GF-D8 (cell line): ENCODE measurements at places on chromosomes 2 and 18.

- no peak for DNase-seq
Observed at GRCh38 chr18:37343542-37343851, 222.1 kb downstream of the CELF4 start.

GRCh38 chr18:68962623-68963022, 164.7 kb downstream of the CCDC102B start:
- DNase-seq: no peak

- no peak for DNase-seq
Observed at GRCh38 chr2:238236571-238236970, 3.3 kb downstream of the HES6 start.

DNA sequence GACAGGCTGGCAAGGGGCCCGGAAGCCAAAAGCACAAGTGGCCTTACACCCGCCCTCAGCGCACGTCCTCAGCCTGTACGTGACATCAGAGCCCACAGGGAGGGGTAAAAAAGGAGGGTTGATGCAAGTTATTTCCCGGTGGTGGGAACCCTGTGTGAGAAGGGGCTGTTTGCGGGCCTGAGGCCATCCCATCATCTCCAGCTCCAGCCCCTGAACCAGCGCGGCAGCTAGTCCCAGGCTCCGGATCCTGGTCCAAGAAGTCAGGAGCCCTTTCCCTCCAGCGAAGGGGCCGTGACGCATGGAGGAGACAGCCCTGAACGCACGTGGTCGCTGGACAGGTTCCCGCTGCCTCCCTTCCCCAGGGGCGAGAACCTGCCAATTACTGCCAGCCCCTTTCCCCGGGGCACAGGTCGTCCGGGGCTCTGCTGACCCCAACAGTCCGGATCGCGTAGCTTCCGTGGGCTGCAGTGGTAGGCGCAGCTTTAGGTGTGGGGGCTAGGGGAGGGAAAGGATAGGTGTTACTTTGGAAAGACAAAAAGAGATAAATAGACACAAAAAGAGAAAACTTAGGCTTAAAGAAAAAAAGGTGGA, 1.3 kb upstream of the LRP2 start:
- no peak for DNase-seq

DNA sequence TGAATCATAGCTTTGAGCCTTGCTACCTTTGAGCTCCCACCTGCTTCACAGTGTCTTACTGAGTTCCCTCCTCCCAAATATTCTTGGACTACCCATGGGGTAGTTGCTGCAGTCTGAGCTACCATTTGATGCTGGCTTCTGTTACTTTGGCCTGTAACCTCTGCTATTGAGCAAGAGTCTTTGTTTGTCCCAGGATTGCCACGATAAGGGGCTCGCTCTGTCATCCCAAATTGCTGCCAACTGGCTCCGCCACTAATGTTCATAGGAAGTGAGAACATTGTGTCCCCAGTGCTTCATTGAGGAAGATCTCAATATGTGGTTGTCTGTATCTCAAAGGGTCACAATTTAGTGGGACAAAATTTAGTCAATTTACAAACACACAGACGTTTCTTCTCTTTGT, 103.8 kb downstream of the TRIM43 start:
- no peak for DNase-seq

- DNase-seq: no peak
Observed at GRCh38 chr18:35842536-35842935, 129.9 kb upstream of the RMP24 start.

- DNase-seq: no peak
Observed at GRCh38 chr18:75779450-75779849, 351.9 kb upstream of the SMIM21 start.

DNA sequence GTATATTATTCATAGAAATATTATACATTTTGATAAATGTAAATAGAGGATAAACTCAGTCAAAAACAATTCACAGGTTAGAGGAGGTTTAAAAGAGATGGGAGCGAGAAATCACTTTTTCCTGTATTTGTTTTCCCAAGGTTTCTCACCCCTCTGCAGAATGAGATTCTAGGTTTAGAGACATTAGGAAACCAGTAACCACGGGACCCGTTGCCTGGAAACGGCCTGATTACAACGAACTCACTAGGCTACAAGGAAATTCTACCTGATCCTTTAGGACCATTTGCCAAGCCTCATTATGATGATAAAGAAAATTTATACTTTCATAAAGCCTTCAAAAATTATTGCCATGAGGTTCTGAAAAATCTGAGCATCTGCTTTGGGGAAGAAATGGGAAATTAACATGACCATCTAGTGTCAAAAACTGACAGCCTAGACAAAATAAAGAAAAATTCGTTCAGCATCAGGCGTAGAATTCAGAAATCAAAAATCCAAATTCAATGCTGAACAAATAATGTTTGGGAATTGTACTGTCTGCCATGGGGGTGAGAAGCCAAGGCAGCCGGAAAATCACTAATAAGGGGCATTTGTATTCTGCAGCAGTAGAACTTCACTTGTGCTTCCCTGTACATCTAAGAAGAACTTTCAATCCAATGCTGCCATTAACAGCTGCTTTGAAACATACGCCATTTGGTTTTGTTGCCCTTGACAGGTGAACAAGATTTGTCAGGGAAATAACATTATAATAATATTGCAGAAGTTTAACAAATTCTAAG, 262.3 kb downstream of the NRXN1 start:
- DNase-seq: no peak

GRCh38 chr18:51712821-51713220, 515.3 kb upstream of the MEX3C start:
- no peak for DNase-seq

- no peak for DNase-seq
Observed at GRCh38 chr18:44474591-44474990, 206.1 kb upstream of the SETBP1 start.

DNA sequence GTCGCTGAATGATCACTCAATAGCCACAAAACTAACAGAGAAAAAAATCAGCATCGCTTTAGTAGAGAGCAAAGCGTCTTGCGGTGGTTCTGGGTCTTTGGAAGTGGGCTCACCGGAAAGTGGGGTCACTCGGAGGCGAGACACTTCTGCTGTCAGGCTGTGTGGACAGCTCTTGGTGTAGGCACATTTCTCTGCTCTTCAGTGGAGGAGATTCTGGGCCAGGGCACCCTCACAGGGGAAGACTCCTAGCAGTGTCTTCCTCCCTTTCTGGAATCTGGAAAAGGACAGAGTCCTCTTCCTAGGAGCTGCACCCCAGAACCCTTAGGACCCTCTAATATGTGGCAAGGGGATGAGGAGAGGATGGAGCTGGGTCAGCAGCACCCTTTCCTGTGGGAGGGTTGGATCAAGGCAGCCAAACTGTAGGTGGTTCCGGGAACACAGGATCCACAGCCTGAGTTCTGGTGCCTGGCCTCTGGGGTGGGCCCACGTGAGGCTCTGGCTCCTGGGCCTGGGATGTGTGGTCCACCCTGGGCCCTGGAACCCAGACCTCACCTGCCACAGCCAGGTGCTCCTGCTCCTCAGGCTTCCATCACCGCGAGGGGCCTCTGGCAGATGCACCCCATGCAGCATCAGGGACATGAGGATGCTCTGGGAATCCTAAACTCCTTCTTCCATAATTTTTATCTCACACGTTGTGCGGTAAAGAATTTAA, 25.1 kb downstream of the GPR35 start:
- DNase-seq: no peak
